ENCODE measurements at places on chromosomes 16 and 17.

- no peak for DNase-seq
Observed at GRCh38 chr16:66824006-66824405, 6.8 kb downstream of the NAE1 start.

DNA sequence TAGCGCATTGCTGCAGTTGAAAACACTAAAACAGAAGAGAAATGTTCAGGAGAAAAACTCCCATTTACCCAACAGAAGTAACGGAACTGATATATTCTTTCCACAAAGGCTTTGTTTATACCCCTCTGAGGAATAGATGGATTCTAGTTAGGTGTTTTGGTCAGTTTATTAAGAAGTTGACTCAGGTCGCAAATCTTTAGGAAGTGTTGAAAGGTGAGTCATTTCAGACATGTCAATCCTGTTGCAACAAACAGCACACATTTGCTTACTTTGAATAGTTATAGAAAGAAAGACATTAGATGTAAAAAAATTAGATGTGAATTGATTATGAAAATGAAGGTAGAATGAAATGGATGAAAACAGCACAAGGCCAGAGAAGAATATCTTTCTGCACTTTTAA lies 941.0 kb downstream of the KCNJ2 start:
- no peak for DNase-seq

GRCh38 chr16:3954411-3954921 lies 74.0 kb upstream of the CREBBP start:
- no peak for DNase-seq

DNA sequence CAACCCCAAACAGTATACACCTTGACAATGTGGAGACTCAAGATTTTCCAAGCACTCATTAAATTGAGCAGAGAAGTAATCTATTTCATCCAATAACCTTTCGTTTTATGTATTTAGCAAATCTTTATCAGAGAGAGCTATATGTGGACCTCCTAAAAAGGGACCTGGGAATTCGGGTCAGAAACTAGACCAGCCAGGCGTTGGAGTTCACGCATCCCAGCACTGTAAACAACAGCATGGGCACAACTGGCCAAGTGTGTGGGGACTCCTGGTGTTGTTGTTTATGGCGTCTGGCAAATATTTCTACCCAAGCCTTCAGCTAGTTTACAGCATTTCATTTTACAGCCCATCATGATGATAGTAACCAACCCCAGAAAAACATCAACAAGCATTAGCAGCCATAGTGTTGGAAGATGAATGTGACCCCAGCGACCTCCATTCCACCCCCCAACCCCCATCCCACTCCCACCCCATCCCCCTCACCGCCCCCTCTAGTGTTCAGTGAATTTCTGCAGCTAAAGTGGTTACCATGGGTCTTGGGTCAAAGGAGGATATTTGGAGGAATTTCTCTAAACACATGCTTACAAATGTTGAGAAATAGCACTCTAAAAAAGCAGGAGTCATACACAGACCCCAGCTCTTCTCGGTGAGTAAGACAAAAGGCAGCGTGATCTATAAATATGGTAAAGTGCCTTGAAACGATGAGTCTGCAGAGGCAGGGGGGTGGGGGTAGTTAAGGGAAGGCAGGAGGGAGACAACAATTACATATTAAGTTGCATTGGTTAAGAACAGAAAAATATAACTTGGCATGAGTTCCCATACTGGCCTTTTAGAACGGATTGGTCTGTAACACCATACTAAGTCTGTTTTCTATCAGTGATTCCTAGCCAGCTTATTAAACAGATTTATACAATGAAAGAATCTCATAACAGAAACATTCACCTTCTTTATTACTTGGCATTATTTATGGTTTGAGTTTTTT lies 91.4 kb upstream of the TBX2 start:
- DNase-seq: no peak

- no peak for DNase-seq
Observed at GRCh38 chr17:41315204-41315794, at the start of gene KRTAP17-1. TSS of gene KRTAP17-1 (minus strand) at chr17:41315710. CDS start at chr17:41315650, 60 bp downstream.

- DNase-seq: no peak
Observed at GRCh38 chr16:49578435-49579024, 204.9 kb downstream of the C16orf78 start.

DNA sequence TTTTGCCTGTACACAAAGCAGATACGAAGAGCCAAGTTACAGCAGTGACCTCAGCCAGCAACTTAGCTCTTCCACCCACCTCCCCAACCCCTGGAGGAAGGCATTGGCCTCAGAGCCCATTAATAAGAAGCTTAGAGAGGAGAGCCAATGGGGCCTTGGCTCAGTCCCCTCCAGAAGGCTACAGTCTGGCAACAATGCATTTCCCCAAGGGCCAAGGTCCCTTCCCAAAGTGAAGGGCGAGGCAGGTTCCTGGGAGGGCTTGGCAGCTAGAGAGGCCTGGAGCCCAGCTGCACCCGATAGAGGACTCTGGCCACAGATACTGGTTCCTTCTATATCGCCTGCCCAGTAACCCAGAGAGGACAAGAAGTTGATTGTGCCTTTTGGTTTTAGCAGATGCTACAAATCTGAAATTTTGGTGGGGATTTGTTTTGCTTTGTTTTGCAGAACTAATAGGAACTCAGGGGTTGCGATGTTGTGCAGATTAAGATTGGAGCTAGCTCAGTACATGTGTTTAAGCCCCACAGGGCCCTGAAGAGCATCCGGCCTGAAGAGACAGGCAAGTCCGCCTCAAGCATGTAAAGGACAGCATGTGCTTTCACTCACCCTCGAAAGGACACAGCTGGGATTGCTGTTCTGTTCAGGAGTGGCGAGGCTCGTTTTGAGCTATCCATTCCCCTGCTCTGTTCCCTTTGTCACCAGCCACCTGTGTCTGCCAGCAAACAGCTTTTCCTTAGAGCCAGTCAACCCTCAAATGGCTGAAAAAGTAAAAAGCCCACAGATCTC lies 12.0 kb upstream of the PNPO start:
- DNase-seq: no peak

DNA sequence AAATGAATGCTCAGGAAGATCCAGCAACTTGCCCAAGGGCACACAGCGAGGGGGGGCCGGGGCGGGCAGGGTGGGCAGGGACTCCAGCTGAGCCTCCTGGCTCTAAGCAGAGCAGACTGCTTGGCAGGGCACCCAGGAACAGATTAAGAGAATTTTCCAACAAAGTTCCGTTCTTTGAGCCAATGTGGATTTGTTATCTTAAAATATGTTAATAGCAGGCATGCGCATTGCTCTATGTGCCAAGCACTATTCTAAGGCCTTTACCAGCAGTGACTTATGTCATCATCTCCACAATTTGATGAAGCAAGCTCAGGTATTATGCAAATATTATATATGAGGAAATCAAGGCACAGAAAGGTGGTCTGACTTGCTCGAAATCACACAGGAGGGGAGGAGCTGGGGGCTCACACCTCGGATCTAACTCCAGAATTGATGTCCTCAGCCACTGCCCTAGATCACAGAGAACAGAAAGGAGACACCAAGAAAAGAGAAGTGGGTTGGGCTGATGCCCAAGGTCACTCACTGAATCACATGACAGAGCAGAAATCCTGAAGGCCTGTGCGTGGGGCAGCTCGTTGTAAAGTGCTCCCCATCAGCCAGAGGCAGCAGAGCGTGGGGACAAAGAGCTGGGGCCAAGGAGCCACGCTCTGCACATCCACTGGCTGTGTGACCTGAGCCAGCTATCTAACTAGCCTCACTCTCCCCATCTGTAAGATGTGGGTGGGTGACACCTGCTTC lies 23.2 kb upstream of the MEAK7 start:
- no peak for DNase-seq

DNA sequence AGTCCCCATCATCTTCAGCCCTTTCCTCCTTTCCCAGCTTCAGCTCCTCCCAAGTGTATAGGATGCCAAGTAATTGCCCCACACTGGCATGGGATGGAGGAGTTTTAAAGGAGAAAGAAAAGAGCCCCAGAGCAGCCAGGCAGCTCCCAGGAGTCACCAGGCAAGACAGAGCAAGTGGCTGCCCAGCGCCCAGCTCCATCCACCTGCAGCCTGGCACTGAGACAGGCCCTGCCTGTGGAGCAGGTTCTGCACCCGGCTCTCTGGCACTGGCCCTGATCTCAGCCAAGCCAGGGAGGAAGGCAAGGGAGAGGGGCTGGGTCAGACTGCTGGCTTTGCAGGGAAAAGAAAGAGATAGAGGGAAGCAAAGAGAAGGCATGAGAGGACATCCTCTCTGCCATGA lies 21.7 kb downstream of the FOXN1 start:
- no peak for DNase-seq

- DNase-seq: no peak
Observed at GRCh38 chr16:17379121-17379571, 91.6 kb downstream of the XYLT1 start.

GRCh38 chr17:78803186-78803845 lies 21.2 kb upstream of the CYTH1 start:
- DNase-seq: no peak

GRCh38 chr16:4578961-4579530 lies 22.9 kb downstream of the C16orf96 start:
- no peak for DNase-seq

DNA sequence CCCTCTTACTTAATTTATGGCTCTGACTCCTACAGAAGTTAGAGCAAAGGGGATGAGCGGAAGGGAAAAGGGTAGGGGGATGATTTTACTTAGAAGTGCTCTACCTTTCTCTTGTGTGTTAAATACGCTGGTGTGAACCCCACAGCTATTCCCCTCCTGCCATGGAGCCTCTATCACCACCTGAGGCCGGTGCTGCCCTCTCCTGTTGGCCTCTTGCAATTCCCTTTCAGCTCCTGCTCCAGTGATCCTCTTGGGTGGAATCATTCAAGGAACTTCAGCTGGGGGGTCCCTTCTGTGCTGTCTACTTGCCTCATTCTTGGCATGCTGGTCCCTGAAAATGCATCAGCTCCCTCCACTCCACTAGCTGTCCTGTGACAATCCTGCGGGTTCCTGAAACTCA lies 41.8 kb upstream of the CDH8 start:
- no peak for DNase-seq

- DNase-seq: peak; percentile 50
Observed at GRCh38 chr16:47018223-47018891, 44.9 kb upstream of the DNAJA2 start.

DNA sequence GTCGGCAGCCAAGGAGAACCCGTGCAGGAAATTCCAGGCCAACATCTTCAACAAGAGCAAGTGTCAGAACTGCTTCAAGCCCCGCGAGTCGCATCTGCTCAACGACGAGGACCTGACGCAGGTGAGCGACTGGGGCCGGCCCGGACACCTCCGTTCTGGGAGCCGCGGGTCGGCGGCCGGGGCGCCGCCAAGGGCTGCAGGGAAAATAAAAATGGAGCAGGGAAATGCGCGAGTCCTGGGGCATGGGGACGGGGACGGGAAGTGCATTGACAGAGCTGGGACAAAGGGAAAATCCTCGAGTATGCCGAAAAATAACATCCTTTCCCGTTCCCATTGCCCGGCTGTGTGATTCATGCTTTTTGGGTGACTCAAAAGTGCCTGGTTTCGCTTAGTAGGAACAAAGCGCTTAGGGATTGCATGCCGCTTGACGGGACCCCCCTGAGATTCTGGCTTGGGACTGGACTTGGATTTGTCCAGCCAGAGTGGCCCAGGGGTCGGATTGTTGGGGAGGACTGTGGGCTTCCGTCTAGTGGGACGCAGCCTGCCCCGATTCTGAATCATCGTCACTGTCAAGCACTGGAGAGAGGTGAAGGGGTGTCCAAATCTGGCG lies 699 bp downstream of the MPRIP start:
- DNase-seq: no peak

GRCh38 chr17:12231355-12231682 lies 210.6 kb downstream of the MAP2K4 start:
- DNase-seq: no peak

GRCh38 chr16:17276010-17276530 lies 194.7 kb downstream of the XYLT1 start:
- no peak for DNase-seq

DNA sequence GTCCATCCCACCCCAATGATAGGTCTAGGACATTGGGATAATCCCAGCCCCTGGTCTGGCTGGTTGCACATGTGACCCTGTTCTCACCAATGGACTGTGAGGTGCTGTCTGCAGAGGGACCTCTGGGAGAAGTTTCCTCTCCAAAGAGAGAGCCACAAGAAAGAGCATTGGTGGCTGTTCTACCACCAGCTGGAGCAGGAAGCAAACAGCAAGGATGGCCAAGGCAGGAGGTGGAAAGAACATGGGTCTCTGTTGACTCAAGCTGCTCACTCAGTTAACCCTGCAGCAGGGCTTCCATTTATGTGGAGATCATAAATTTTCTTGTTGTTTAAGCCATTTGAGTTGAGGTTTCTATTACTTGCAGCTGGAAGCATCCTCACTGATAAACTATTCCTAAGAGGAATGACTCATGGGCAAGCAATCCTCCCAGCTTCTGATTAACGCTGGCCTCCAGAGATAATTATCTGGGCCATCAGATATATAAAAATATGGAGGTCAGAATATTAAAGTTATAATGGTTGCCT lies 52.6 kb downstream of the CYB5B start:
- no peak for DNase-seq

GRCh38 chr16:11309895-11310633 lies 28.9 kb upstream of the PRM1 start:
- DNase-seq: peak; percentile 62

DNA sequence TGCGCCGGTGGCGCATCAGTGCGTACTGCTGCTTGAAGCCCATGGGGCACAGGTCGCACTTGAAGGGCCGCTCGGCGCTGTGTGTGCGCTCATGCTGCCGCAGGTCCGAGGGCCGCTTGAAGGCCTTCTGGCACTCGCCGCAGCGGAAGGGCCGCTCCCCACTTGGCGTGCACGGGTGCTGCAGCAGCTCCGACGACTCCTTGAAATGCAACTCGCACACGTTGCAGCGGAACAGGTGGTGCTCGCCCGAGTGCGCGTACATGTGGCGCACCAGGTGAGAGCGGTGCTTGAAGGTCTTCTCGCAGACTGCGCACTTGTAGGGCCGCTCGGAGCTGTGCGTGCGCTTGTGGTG lies 3.3 kb downstream of the ZNF319 start:
- no peak for DNase-seq

- no peak for DNase-seq
Observed at GRCh38 chr17:77471984-77472461, 331.3 kb downstream of the SEC14L1 start.

- DNase-seq: peak; percentile 55
Observed at GRCh38 chr16:3983081-3983520, 102.6 kb upstream of the CREBBP start.

DNA sequence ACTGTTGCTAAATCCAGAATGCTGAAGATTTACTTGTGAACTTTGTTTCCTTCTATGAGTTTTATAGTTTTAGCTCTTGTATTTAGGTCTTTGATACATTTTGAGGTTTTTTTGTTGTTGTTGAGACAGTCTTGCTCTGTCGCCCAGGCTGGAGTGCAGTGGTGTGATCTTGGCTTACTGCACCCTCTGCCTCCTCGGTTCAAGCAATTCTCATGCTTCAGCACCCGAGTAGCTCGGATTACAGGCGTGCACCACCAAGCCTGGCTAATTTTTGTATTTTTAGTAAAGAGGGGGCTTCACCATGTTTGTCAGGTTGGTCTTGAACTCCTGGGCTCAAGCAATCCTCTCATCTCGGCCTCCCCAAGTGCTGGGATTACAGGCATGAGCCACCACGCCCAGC lies 14.4 kb downstream of the TENT4B start:
- DNase-seq: no peak
